ENCODE measurements at places on chromosomes 6 and 20.

- no peak for DNase-seq
Measured at GRCh38 chr20:24670341-24670872, 201.0 kb downstream of the SYNDIG1 start.

DNA sequence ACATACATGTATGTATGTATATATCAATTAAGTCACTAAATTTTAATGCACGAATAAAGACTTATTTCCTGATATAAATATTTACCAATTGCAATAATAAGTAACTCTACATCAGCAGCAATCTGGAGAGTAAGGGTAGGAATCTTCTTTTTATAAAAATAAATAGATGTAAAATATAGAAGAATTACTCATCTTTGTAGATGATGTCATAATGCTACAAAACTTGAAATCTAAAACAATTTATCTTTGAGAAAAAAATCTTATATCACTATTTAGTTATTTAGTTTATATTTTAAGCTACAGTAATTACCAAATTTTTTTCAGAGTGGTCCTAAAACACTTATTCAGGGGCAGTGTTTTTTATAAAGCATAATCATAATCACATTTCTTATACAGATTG, 351.7 kb downstream of the RIMS1 start:
- DNase-seq: no peak

- no peak for DNase-seq
Measured at GRCh38 chr6:160974304-160974771, 17.2 kb upstream of the MAP3K4 start.

GRCh38 chr6:167407239-167408064, 82.6 kb downstream of the TTLL2 start:
- no peak for DNase-seq

Measured in activated CD8-positive, alpha-beta memory T cell treated with anti-CD3 and anti-CD28 coated beads for 1 hour (primary cell).